ENCODE measurements at places on chromosomes 1 and 21.

GRCh38 chr1:36722871-36723270 lies 240.2 kb upstream of the CSF3R start:
- no peak for DNase-seq

GRCh38 chr1:203422116-203422515 lies 53.5 kb upstream of the PRELP start:
- no peak for DNase-seq

- no peak for DNase-seq
Measured at GRCh38 chr1:9960706-9961562, 17.7 kb downstream of the NMNAT1 start.

DNA sequence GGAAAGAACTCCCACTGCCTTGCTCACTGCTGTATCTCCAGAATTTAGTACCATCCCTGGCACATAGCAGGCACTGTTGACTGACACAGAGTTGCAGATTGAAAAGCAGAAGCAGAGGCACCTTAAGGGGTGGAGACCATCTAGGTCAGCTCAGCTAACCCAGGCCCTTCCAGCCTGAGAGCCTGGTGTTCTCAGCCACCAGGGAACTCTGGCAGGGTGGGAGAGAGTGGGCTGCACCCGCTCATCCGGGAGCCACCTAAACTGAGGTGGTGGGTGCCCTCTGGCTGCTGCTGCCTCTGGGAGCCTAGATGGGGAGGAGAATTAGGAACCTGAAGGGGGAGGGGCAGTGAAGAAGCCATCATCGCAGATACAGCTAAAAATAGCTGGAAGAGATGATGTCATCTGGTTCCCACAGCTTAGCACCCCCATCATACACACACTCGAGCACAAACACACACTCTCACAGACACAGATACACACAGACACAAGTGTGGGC lies 1.5 kb upstream of the TSPAN1 start:
- DNase-seq, result peak; percentile 54

- no peak for DNase-seq
Measured at GRCh38 chr1:71427066-71427465, 346.2 kb upstream of the ZRANB2 start.

- DNase-seq, result no peak
Measured at GRCh38 chr1:28631713-28632112, 11.2 kb downstream of the TAF12 start.

- no peak for DNase-seq
Measured at GRCh38 chr1:191963286-191963685, 195.0 kb upstream of the RGS18 start.

DNA sequence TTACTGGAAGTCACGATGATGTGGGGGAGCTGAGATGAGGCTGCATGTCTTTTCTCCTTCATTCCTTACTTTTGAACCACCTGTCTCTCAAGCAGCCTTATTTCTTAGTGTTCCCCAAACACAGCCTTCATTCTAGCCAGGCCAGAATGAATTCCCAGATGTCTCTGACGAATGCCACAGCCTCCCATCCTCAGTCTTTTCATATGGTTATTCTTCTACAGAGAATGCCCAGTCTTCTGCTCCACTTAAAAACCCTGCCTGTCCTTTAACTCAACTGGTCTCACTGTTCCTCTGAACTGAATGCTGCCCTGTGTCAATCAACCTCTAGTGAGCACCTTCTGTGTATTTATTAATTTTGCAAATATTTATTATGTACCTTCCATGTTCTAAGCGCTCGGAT lies 156.2 kb downstream of the PLA2G4A start:
- DNase-seq, result no peak

DNA sequence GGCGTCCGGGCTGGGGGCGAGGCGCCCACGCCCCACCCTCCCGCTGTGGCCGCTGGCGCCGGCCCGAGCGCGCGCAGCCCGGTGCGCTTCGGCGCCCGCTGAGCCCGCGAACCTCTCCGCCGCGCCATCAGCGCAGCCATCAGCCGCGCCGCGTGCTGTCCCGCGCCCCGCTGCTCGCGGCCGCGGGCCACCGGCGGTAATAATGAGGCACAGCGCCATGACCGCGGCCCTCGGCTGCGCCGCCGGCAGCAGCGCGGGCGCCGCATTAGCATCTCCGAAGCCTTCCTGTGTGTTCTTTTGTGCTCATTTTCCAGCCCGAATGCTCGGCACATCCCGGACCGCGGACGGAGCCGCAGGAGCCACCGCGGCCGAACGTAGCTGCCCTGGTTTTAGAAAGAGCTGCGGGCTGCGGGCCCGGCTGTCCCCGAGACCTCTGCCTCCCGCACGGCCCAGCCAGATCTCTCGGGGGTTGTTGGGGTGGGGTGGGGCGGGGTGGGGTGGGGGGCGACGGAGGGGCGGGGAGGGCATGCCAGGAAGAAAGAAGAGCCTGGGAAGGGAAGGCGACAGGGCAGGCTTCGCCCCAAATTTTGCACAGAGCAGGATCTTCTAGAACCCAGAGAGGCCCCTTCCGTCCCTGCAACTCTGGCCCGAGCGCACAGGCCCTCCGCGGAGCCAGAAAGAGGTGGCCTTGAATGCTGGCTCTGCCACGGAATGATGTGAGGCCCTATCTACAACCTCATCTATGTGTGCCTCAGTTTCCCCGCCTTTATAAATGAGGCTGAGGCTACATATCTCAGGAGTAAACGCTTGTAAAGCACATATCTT lies 55.3 kb downstream of the RRAGC start:
- no peak for DNase-seq

DNA sequence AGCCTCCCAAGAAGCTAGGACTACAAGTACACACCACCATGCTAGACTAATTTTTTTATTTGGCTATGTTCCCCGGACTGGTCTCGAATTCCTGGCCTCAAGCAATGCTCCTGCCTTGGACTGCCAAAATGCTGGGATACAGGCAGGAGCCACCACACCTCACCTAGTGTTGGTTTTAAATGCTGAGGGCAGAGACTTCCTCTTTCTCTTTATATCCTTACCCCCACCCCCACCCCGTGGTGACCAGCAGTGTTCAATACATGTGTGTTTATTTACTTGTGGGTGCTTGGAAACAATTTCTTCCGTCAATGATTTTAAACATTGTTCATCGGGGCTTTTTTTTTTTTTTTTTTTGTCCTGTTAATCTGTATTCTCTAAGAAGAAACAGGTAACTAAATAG lies 158.9 kb downstream of the ZBTB18 start:
- no peak for DNase-seq

DNA sequence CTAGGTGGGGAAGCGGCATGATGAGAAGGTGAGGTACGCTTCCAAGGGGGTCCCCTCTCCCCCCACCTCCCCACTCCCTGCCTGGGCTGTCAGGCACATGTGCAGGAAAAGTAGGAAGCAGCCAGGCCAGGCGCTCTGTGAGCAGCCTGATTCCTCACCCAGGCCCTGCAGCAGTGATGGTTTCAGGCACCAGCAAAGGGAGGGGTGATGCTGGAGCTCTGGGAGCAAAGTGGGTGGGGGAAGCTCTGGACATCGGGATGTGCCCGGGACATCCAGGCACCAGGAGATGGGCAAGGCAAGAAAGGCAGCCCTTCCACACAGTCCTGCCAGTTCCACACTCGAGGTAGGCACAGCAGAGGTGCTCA lies 106.1 kb downstream of the CRYAA start:
- DNase-seq, result no peak

GRCh38 chr1:118021668-118022067 lies 92.1 kb downstream of the WDR3 start:
- DNase-seq, result no peak

- no peak for DNase-seq
Measured at GRCh38 chr1:230030122-230030821, 36.8 kb upstream of the GALNT2 start.

DNA sequence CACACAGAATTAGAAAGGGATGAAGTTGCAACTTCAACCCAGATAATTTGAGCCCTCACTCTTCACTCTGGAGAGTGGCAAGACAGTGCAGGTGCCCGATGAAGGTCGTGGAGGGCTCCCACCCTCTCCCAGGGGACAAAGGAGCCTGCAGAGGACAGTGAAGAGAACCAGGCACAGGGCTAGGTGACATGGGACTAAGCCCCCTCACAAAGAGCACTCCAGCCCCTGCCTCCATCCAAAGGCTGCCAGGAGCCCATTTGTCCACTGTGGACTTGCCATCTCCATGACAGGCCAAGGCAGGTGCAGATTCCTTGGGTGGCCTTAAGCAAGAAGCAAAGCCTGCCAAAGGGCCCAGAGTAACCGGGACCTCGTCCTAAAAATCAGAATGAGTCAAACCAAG lies 15.1 kb downstream of the ERRFI1 start:
- DNase-seq, result no peak

DNA sequence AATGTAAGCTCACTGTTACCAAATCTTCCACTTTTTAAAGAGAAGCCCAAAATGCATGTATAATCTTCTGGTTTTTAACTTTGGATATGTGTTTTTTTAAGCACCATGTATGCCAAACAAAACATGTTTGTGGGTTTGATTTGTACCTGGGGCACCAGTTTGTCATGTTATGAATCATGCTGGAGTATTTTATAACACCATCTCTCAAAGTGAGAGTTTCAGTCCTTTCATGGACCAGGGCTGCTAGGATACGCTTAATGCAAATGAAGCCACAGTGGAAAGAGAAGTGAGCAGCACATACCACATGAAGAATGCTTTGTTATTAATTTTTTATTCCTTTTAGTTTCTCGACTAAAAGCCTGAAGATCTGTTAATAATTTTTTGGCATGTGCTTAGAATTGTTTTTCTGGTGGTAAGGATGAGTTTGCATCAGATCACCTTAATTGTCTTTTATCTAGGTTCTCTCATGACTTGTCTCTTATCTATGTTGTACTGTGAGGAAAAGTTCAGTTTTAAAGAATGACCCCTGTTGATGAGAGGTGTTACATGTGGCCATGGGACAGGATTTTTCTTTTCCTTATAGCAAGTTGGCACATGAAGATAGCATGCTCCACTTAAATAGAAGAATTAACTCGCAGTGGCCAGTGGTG lies 2.0 kb upstream of the RABGAP1L start:
- no peak for DNase-seq

GRCh38 chr1:8420318-8420717 lies 102.4 kb downstream of the SLC45A1 start:
- DNase-seq, result no peak

DNA sequence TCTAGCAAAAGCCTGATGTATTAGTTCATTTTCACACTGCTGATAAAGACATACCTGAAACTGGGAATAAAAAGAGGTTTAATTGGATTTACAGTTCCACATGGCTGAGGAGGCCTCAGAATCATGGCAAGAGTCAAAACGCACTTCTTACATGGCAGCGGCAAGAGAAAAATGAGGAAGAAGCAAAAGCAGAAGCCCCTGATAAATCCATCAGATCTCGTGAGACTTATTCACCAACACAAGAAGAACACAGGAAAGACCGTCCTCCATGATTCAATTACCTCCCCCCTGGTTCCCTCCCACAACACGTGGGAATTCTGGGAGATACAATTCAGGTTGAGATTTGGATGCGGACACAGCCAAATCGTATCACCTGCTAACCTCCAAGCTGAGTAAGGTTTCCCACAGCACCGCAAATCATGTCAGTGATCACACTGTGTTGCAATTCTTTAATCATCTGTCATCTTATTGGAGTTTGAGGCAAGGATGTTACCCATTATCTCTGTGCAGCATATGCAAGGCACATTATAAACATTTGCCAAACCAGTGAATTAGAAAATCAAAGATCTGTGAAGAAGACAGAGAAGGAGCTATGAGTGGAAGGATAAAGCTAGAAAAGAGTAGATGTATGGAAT lies 128.5 kb downstream of the ZNF281 start:
- DNase-seq, result no peak

GRCh38 chr1:77170687-77171086 lies 48.5 kb downstream of the PIGK start:
- DNase-seq, result no peak

Measured in hepatocyte (in vitro differentiated cells).